Panc1 (cell line): ENCODE measurements at places on chromosomes 4 and X.

DNA sequence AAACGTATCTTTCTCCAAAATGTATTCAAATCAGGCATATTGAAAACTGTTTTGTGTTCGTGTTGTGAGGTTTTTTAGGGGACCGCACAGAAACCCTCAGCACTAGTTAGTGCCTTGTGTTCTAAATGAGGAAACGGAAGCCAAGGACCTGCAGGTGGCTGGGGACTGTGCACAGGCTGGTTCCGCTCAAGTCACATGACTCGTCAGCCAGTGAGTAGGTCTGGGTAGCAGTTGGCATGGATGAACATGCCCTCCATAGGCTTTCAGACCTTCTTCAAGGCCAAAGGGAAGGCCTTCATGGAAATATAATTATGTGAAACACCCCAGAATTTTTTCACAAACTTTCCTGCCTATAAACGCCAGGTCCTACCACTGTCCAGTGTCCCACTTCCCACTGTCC, 1.3 kb upstream of the F11 start:
- DNase-seq: no peak

DNA sequence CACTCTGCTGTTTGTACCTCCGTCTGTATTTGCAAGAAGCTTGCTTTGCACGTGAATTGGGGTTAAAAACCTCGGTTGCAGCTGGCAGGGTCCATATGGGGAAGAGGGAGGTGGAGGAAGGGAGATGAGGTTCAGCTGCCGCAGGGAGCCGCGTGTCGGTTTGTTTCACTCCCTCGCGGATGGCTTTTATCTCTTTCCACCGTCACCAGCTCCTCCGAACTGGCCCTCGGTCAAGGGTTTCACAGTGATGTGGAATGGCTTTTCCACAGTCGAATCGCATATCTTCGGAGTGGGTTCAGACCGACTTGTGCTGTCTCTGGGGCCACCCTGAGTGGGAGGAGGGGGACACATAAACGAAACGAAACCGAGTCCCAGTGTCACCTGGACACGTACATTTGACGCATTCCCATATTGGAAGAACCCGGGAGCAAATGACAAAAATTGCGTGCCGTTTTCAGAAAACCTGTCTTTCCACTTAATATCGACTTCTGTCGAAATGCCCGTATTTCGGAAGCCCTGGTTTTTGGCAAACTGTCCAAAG, 929 bp downstream of the ZBTB33 start:
- DNase-seq: no peak

DNA sequence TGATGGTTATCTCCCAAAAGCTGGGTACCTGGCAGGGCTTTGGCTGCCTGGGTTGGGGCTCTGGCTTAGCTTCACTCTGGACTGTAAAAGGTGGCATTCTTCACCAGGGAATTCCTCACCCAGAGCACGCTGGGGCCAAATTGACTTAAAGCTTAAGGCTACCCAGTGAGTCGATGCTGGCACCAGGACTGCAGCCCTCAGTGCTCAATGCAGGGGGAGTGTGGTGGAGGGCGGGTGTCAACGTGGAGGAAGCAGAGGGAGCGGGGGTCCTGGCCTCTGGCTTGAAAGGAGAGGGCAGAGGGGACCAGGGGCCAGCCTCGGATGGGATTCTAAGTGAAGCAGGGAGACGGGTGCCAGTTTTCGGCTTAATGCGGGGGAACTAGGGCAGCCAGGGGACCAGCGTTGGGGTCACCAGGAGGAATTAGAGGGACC, 446 bp upstream of the FAM50A start:
- no peak for DNase-seq

DNA sequence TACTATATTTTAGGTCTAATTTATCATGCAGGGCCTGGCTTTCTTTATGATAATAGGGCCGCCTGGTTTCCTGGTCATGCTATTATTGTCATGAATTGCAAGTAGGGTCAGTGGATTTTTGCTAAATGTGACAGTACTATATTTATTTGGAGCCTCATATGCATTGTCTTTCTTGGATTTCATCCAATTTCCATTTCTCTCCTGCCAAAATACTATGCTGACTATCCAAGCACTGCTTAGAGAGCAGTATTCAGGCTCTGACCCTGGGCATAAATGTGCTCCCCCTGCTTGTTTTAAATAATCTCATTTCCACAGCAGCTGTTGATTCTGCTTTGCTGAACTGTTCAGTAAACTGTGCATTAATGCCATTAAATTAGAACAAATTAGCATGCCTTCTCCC, 269.3 kb downstream of the GPM6A start:
- DNase-seq: no peak

DNA sequence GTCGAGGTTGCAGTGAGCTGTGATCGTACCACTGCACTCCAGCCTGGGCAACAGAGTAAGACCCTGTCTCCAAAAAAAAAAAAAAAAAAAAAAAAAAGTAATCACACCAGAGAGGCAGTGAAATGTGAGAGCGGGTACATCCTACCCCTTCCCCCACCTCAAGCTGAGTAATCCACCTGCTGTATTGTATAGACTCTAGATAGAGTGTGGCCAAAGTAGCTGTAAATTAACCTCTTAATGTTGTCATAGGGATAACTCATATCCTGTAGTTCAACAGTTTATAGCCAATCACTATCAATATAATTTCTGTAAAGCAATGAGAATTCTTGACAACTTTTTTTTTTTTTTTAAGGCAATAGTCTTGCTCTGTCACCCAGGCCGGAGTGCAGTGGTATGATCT, 30.8 kb downstream of the TNIP2 start:
- no peak for DNase-seq

DNA sequence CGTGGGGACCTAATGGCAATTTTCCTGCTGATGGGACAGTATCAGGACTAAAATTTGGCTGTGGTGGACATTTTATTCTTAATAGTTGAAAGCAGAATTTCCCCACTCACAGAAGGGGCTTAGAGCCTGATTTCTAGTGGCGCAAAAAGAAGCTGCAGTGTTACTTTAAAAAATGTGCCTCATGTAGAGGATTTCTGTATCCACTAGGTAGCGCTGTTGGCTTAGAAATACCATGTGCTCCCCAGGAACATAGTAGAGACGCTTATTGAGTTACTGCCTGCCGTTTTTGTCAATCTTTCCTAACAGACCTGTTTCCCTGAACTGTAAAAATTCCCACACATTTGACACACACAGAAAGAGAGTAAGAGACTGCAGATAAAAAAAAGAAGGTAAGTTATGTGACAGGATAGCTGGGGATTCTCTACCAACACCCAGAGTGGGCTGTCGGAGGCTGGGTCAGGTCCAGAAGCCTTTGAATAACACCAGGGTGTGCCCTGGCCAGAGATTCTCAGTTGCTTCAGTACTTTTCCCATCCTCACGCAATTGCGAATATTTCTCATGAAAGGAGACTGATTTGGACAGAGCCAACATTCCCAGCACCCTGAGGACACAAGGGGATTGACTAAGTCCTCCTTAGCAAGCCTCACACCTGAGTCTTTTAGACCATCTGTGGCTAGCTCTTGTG, 88.4 kb downstream of the ZXDA start:
- no peak for DNase-seq

- DNase-seq: no peak
Observed at GRCh38 chr4:1350169-1350520, 3.1 kb downstream of the UVSSA start.

- no peak for DNase-seq
Observed at GRCh38 chrX:9558615-9559014, 93.8 kb downstream of the TBL1X start.

DNA sequence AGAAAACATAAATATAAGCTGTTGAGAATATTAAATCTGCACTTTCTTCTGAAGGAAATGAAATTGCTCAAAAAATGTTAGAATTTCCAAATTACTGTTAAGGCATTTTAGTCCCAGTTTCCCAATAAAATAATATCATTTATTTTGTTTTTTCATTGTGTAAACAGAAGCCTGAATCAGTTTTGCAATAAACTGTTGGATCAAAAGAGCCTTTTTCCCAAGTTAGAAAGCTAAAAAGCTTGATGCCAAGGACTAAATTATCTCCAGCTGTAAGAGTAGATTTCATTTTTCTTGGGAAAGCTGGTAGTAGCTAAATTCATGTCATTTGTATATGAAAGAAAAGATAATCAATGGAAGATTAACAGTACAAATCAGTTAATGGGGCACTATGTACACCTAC, 95.8 kb downstream of the RNF150 start:
- no peak for DNase-seq

GRCh38 chrX:77900688-77901087, 1.4 kb downstream of the COX7B start:
- no peak for DNase-seq

DNA sequence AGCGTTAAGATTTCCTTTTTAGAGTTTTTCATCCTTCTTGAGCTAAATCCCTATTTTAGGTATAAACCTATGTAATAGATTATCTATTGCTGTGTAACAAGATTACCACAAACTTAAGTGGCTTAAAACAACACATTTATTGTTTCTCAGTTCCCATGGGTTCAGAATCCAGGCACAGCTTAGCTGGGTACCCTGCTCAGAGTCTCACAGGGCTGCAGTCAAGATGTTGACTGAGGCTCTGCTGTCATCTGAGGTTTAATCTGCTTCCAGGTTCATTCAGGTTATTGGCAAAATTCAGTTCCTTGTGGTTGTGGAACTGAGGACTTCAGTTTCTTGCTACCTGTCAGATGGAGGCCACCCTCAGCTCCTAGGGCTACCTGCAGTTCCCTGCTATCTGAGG, 60.9 kb downstream of the GK start:
- DNase-seq: no peak

DNA sequence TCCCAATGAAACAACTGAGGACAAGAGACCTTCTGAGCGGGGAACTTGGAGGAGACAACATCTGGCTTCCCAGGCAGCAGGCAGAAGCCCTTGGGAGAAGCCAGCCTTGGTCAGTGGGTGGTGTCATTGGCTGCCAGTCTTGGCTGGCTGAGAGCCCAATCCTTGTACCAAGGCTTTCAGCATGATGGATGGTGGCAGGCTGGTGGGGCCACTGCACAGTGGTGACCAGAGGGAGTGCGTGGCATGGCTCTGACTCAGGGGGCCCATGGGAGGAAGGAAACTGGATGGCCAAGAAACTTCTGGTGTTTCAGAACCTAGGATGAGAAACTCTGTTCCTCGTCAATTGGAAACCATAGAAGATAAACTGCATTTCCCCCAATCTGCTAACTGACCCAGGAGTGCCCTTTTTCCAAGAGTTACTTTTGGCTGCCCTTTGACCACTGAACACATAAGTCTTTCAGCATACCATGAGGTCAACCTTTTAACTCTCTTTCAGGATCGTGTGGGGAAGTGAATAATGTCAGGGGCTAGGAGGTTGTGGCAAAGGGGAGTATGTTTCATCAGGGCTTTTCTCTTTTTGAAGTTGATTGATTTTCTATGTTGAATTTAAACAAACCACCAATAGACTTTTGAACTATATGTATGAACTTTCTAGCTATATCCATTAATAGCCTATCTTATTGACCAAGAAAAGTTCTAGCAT, 60.9 kb downstream of the SOWAHB start:
- DNase-seq: no peak

DNA sequence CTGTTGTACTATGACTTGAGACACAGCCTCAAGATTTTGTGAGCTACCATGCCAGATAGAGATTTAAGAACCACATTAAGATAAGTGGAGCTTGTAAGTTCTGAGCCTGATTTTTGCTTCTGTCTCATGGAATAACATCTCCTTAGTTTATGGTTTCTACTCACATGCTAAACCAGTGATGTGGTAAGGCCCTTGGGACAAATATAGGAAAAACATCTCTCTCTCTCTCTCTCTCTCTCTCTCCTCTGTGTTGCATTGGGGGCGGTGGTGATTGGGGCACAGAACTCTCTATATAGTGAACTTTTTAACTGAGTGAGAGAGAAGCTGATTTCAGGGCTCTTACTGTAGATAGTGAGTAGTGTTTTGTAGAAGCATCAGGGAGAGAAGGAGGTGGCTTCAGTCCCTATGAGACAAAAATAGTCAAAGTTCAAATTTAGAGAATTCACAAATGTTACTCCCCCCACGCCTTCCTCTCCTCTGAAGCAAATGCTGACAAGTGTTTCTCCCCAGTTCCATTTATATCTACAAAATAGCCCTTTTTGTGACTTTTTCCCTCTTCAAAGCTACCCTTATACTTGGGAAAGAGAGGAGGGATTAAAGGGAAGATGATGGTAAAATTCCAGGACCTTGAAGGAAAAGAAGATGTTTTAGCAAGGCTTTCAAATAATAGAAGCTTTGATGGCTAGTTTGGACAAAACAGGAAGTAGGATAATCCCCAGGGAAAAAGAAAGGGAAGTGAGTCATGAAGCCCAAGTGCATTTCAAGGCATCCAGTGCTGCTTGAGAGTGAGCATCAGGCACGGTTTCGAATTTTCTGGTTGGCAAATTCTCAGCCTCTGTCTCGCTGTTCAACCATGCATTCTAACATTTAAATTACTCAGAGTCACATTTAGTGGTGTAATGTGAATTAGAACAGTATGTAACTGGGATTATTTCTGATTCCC, 134.3 kb upstream of the AP1S2 start:
- DNase-seq: no peak

DNA sequence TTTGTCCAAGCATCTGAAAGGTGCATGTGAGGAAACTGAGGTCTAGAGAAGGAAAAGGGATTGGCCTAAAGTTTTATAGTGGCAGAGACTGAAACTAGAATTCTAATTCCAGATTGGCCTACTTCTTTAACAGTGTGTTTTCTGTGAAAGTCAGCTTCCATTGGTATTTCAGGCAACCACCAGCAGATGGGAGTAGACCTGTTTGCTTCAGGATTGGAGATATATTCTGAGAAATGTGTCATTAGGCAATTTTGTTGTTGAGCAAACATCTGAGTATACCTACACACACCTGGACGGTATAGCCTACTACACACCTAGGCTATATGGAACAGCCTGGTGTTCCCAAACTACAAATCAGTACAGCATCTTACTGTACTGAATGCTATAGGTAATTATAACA, 207.3 kb upstream of the RADX start:
- no peak for DNase-seq

DNA sequence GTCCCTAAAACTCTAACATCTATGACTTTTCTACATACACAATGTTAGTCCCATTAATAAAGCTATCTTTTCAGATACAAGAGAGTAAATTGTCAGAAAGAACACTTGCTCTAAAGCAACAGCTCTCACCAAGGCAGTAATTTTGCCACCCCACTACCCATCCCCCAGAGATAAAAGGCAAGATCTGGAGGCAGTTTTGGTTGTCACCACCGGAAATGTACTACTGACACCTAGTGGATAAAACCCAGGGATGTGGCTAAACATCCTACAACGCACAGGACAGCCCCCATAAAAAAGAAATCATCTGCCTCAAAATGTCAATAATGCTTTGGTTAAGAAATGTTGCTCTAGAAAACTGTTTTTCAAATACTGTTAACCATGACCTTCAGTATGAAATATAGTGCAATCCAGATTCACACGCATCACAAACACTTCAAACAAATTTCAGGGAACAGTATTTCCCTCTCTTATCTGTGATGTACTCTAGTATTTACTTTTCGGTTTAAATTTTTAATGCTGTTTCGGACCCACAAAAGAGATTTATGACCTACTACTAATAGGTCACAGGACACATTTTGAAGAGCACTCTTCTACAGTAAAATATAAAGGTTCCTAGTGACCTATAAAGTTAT, 5.1 kb downstream of the FBXL5 start:
- DNase-seq: peak; percentile 42

DNA sequence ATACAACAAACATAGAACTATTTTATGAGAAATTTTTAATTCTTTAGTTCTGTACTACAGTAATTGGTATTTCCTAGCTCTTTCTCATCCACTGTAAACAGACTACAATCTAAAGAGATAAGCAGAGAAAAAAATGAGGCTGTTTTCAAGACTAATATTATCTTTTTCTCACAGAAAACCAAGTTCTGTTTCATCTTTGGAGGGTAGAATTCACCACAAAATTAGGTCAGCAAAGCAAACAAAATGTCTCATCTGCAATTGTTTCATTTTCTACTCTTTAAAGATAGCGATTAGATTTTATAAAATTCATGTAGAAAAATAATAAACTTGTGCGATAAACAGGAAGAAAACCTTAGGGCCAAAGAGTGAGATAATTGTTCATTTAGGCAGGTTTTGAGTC, 10.8 kb downstream of the APOO start:
- DNase-seq: no peak
